Kidney epithelial cell (primary cell): ENCODE measurements at places on chromosomes 7 and 10. TPM values are rescaled to one million over a fixed set of nuclear protein-coding genes. Genes with fewer than 3 reads are reported as not detected.

The ZNF425 gene
- 3.9 and 5.0 TPM in 2 replicates for total RNA-seq

The TMEM178B gene
- 5.5 and 9.7 TPM in 2 replicates for total RNA-seq

The DNAJC12 gene
- 3.0 and 3.1 TPM in 2 replicates for total RNA-seq

The AKR1B15 gene
- total RNA-seq: 0.27 TPM in 1 of 2 replicates, not detected in the other

The FAM241B gene
- total RNA-seq: 10.3 and 14.0 TPM in 2 replicates

The PIK3CG gene
- 0.50 and 0.75 TPM in 2 replicates for total RNA-seq

The NKX6-2 gene
- 2.6 TPM in 1 of 2 replicates, not detected in the other for total RNA-seq

The PARP12 gene
- total RNA-seq: 43.1 and 52.1 TPM in 2 replicates

The ARMH3 gene
- 10.7 and 11.1 TPM in 2 replicates for total RNA-seq

The BTBD16 gene
- 2.0 TPM in 1 of 2 replicates, not detected in the other for total RNA-seq
